ENCODE measurements at places on chromosomes 3 and 15. TPM values are rescaled to one million over a fixed set of nuclear protein-coding genes. Genes with fewer than 3 reads are reported as not detected.
A peak's percentile ranks its signal among the peaks of the same experiment; 100 is the strongest.

Gene KCNMB2
- not detected for total RNA-seq

DNA sequence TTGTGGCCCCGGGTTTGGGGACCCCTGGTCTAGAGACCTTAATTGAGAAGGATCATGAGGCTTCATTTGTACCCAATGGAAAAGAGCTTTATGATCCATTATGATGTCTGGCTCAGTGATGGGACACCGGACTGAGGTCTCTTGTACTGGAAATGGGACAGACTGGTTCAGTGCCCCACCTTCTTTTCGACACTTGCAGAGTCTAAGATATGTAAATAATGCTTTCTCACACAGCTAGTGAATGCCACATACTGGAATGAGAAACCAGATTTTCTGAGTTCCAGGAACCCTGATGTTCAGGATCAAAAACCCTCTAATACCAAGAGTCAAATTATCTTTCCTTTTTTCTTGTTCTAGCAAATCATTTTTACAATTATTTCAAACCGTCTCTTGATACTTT, 116.3 kb upstream of the ARPP21 start:
- no peaks in the 10 kb centered on the region for H3K4me1 ChIP-seq
- no peaks in the 10 kb centered on the region for H3K36me3 ChIP-seq
- no peak overlapping the region for H3K27ac ChIP-seq

Gene PTPRG
- 22.5 TPM for total RNA-seq

GRCh38 chr3:66439666-66440344, 61.0 kb downstream of the LRIG1 start:
- no peak for DNase-seq
- no peaks in the 10 kb centered on the region for H3K27me3 ChIP-seq
- no peak overlapping the region for H3K4me3 ChIP-seq
- no peaks in the 10 kb centered on the region for H3K36me3 ChIP-seq

- H3K36me3 ChIP-seq, result peaks cover 3% of the 10 kb centered on the region
- H3K4me1 ChIP-seq, result peaks cover 6% of the 10 kb centered on the region
- no peak overlapping the region for H3K4me3 ChIP-seq
- no peak for DNase-seq
- no peak overlapping the region for H3K27ac ChIP-seq
- no peaks in the 10 kb centered on the region for H3K27me3 ChIP-seq
Observed at GRCh38 chr3:184158404-184158803, 3.2 kb downstream of the DVL3 start.

GRCh38 chr3:40864146-40864782, 335.0 kb upstream of the CTNNB1 start:
- no peaks in the 10 kb centered on the region for H3K4me1 ChIP-seq
- H3K36me3 ChIP-seq, result no peaks in the 10 kb centered on the region
- H3K27ac ChIP-seq, result no peak overlapping the region
- H3K27me3 ChIP-seq, result no peaks in the 10 kb centered on the region
- no peak overlapping the region for H3K4me3 ChIP-seq
- peak; percentile 44 for DNase-seq

DNA sequence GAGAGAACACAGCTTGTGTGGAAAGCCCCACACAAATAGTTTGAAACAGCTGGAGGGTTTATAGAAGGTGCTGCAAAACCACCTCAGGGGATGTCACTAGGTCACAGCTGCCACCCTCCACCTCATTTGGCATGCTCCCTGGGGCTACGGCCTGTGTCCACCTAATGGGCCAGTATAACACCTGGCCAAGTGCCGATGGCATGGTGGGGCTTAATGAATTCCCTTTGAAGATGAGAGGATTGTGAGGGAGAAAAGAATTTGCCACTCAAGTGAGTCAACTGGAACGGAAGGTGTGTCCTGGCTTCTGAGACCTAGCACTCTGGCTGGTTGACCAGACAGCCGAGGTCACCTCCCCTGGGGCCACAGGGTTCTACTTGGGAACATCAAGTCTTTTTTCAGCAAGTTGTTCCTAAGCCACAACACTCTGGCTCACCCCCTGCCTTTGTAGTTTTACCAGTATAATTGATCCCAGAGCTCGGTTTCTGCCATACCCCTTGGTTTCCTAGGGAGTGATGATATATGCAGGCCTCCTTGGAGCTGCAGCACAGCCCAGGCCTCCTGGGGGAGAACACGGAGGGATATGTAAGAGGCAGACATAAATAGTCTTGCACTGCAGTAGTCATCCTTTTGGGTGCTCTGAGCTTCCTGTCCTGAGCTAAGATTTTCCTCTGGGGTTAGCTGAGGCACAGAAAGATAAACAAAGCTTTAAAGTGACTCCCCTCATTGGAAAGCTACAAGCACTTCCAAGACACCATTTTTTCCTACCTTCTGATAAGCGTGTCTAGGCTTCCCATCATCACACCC, 178.2 kb upstream of the LPP start:
- no peak overlapping the region for H3K27ac ChIP-seq
- no peaks in the 10 kb centered on the region for H3K27me3 ChIP-seq
- peak; percentile 4 for DNase-seq
- H3K4me3 ChIP-seq, result no peak overlapping the region
- H3K36me3 ChIP-seq, result no peaks in the 10 kb centered on the region
- H3K4me1 ChIP-seq, result no peaks in the 10 kb centered on the region

GRCh38 chr3:32109256-32109655, 2.8 kb downstream of the GPD1L start:
- DNase-seq, result no peak
- no peaks in the 10 kb centered on the region for H3K4me1 ChIP-seq
- no peak overlapping the region for H3K4me3 ChIP-seq
- no peak overlapping the region for H3K27ac ChIP-seq

- no peaks in the 10 kb centered on the region for H3K36me3 ChIP-seq
- H3K27ac ChIP-seq, result no peak overlapping the region
- no peak overlapping the region for H3K4me3 ChIP-seq
- no peaks in the 10 kb centered on the region for H3K4me1 ChIP-seq
Observed at GRCh38 chr3:109569135-109569846, 231.9 kb upstream of the DPPA4 start.

GRCh38 chr3:66744521-66744920, 243.7 kb upstream of the LRIG1 start:
- DNase-seq, result no peak
- no peak overlapping the region for H3K27ac ChIP-seq
- no peaks in the 10 kb centered on the region for H3K27me3 ChIP-seq
- no peak overlapping the region for H3K4me3 ChIP-seq
- no peaks in the 10 kb centered on the region for H3K36me3 ChIP-seq
- H3K4me1 ChIP-seq, result peaks cover 4% of the 10 kb centered on the region

Gene GRK7
- 0.20 TPM for total RNA-seq

- H3K27ac ChIP-seq, result no peak overlapping the region
- peak; percentile 11 for DNase-seq
- no peaks in the 10 kb centered on the region for H3K27me3 ChIP-seq
Observed at GRCh38 chr3:132256989-132257388, 60.2 kb upstream of the ACP3 start.

- H3K4me3 ChIP-seq, result no peak overlapping the region
- peak; percentile 78 for DNase-seq
- H3K27me3 ChIP-seq, result peaks cover 7% of the 10 kb centered on the region
- no peak overlapping the region for H3K27ac ChIP-seq
Observed at GRCh38 chr3:184540777-184541681, 20.6 kb upstream of the EPHB3 start.

Gene ACTRT3
- total RNA-seq, result not detected

GRCh38 chr3:17798000-17798399, 55.6 kb upstream of the TBC1D5 start:
- H3K4me1 ChIP-seq, result no peaks in the 10 kb centered on the region
- no peak for DNase-seq
- no peak overlapping the region for H3K27ac ChIP-seq
- H3K27me3 ChIP-seq, result no peaks in the 10 kb centered on the region

Gene GRM2
- 0.16 TPM for total RNA-seq

Gene CCR9
- not detected for total RNA-seq

DNA sequence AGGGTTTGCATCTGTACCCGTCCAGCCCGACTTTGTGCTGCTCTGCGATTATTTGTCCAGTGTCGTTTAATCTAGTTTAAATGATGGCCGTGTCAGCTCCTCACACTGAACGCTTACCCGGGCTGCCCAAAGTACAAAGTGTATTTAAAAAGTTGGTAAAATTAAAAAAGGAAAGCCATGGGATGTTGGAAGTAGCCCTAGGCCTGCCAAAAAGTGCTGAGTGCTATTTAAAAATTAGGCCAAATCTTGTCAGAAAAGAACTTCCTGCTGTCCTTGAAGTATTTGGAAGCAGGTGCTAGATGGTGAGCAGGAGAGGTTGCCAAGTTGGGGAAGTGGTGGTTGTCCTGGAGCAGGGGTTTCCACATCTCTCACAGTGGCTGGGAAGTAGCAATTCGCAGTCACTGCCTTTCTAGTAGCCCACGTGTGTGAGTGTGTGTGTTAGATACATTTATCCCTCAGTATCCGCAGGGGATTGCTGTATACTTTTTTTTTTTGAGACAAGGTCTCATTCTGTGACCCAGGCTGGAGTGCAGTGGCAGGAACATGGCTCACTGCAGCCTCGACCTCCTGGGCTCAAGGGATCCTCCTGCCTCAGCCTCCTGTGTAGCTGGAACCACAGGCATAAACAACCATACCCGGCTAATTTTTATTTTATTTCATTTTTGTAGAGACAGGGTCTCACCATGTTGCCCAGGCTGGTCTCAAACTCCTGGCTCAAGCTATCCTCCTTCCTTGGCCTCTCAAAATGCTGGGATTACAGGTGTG, 664 bp downstream of the PPCDC start:
- peak overlapping the region; percentile 94 for H3K27ac ChIP-seq
- H3K36me3 ChIP-seq, result no peaks in the 10 kb centered on the region
- H3K27me3 ChIP-seq, result no peaks in the 10 kb centered on the region
- peak; percentile 47 for DNase-seq
- no peaks in the 10 kb centered on the region for H3K4me1 ChIP-seq
- peak overlapping the region; percentile 97 for H3K4me3 ChIP-seq

GRCh38 chr15:72229076-72229946, 1.7 kb downstream of the PKM start:
- peak overlapping the region; percentile 96 for H3K4me3 ChIP-seq
- H3K36me3 ChIP-seq, result peaks cover 39% of the 10 kb centered on the region
- peaks cover 28% of the 10 kb centered on the region for H3K4me1 ChIP-seq
- H3K27me3 ChIP-seq, result no peaks in the 10 kb centered on the region
- DNase-seq, result no peak

DNA sequence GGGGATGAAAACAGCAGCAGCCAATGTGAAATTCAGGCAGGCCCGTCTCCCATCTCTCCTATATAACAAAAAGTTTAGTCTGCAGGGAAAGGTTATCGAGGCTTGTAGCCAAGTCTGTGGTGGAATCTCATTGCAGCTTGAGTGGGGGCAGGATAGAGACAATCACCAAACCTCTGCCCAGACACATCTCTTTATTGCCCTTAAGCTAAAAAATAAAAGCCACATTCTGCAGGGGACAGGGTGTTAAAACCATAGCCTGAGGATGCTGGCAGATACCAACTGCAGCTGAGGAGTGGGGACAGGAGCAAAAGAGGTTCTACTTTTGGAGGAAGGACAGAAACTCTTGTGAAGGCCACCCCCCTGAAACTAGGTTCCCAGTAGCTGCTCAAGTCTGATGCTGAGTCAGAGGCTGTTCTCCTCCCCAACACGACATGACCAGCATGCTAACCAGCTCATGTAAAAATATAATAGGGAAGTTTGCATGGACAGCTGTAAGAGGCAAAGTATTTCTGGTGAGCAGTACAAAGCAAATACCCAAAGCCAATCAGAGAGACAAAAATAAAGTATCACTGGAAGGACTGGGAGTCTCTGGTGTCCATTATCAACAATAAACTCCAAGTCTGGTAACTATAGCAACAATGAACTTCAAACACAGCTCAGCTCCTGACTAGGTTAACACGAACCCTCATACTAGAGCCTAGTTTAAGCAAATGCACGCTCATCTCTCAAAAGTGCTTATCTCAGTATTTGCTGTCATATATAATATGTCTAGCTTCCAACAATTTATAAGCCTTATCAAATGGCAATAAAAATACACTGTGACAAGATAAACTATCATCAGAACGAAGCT, 362.2 kb upstream of the SLCO3A1 start:
- no peaks in the 10 kb centered on the region for H3K4me1 ChIP-seq
- no peak overlapping the region for H3K27ac ChIP-seq
- no peaks in the 10 kb centered on the region for H3K27me3 ChIP-seq
- H3K4me3 ChIP-seq, result no peak overlapping the region
- no peak for DNase-seq

GRCh38 chr15:40449275-40449674, 8.5 kb downstream of the BAHD1 start:
- no peak overlapping the region for H3K27ac ChIP-seq
- no peak overlapping the region for H3K4me3 ChIP-seq
- peaks cover under 1% of the 10 kb centered on the region for H3K4me1 ChIP-seq
- H3K27me3 ChIP-seq, result no peaks in the 10 kb centered on the region
- no peak for DNase-seq
- H3K36me3 ChIP-seq, result no peaks in the 10 kb centered on the region

- no peaks in the 10 kb centered on the region for H3K27me3 ChIP-seq
- DNase-seq, result no peak
- no peaks in the 10 kb centered on the region for H3K36me3 ChIP-seq
- H3K27ac ChIP-seq, result no peak overlapping the region
- no peaks in the 10 kb centered on the region for H3K4me1 ChIP-seq
- no peak overlapping the region for H3K4me3 ChIP-seq
Observed at GRCh38 chr15:62124973-62125303, 40.1 kb downstream of the C2CD4B start.

GRCh38 chr3:172989373-172989772, 151.7 kb downstream of the SPATA16 start:
- H3K27me3 ChIP-seq, result no peaks in the 10 kb centered on the region
- H3K36me3 ChIP-seq, result no peaks in the 10 kb centered on the region
- H3K4me3 ChIP-seq, result no peak overlapping the region
- H3K4me1 ChIP-seq, result no peaks in the 10 kb centered on the region

DNA sequence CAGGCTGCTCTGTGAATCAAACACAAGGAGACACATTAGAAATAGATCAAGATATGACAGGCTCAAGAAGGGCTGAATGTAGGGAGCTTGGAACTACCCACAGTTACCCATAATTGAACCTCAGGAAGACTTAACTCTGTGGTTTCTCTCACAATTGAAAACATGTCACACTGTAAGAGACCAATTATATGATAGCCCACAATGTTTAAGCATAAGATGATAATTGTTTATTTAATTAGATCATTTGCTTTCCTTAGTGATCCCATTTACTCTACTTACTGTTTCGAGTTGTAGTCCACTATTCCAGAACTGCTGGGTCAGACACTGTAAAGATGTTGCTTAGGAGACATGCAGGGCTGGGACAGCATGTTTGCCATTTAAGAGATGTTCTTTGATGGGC, 201.3 kb upstream of the RARB start:
- no peak overlapping the region for H3K4me3 ChIP-seq
- no peaks in the 10 kb centered on the region for H3K36me3 ChIP-seq
- no peaks in the 10 kb centered on the region for H3K4me1 ChIP-seq
- no peak for DNase-seq
- H3K27ac ChIP-seq, result no peak overlapping the region
- peaks cover 3% of the 10 kb centered on the region for H3K27me3 ChIP-seq

Gene RETNLB
- total RNA-seq, result not detected

DNA sequence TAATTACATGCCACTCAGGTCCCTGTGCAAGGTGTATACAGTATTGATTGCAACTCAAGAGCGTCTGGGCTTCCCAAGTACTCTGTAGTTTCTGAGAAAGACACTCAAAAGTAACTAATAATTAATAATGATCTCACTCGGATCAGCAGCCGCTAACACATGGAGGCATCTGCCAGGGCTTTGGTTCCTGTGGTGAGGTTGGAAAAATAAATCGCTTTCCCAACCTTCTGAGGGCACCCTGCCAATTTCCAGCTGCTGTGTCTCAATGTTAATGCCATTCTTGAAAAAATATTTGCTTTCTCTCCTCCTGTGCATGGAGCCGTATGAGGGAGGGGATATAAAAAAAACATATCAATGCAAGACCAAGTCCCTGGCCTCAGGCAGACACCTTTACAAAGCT, 116.5 kb upstream of the SLC2A2 start:
- H3K27ac ChIP-seq, result no peak overlapping the region
- H3K36me3 ChIP-seq, result no peaks in the 10 kb centered on the region
- H3K27me3 ChIP-seq, result no peaks in the 10 kb centered on the region
- DNase-seq, result peak; percentile 8
- H3K4me3 ChIP-seq, result no peak overlapping the region
